SHP77 (cell line): ENCODE measurements at places on chromosomes 11 and 22.

DNA sequence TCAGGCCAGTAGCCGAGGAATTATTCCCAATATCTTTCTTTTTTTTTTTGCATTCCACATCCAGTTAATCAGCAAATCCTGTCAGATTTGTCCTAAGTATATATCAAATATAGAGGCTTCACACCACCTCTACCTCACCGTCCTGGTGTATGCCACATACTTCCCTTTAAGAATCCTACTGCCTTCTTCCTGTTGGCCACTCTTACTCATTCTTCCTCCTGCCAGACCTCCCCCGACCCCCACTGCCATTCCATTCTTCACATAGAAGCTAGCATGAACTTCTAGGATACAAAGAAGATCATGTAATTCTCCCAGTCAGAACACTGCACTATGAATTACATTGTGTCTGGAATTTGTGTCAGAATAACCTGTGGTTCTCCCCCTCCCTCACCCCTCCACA is 89.5 kb downstream of the TRIM44 start:
- DNase-seq = no peak

GRCh38 chr11:119421351-119421750 is 1.6 kb downstream of the THY1 start:
- no peak for DNase-seq

DNA sequence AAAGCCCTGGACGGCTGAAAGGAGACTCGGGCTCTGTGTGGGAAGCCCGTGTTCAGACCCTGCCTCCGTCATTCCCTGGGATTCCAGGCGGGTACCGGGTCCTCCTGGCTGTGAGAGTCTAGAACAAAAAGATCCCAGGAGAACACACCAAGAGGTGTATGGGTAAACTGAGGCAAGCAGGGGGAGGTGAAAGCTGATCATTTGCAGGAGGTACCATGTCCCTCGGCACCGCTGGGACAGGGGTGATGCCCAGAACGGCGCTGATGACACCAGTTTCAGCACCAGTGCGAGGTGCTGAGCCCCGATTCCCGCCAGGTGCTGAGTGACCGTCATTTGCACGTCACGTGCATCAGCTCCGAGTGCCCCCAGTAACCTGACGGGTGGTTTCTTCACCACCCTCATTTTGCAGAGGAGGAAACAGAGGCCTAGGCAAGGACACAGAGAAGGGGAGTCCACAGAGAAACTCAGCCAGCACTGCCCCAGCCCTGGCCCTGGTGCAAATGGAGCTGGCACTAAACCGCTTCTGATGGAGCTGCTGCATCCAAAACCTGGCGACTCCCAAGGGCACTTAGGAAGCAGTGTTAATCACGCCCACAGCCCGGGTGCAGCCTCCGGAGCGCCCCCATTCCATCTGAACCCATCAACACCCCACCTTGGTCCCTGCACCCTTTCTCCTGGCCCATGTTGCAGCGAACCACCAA is 16.8 kb downstream of the MACROD1 start:
- DNase-seq = no peak

- no peak for DNase-seq
Observed at GRCh38 chr11:128761339-128761738, 67.5 kb downstream of the FLI1 start.

DNA sequence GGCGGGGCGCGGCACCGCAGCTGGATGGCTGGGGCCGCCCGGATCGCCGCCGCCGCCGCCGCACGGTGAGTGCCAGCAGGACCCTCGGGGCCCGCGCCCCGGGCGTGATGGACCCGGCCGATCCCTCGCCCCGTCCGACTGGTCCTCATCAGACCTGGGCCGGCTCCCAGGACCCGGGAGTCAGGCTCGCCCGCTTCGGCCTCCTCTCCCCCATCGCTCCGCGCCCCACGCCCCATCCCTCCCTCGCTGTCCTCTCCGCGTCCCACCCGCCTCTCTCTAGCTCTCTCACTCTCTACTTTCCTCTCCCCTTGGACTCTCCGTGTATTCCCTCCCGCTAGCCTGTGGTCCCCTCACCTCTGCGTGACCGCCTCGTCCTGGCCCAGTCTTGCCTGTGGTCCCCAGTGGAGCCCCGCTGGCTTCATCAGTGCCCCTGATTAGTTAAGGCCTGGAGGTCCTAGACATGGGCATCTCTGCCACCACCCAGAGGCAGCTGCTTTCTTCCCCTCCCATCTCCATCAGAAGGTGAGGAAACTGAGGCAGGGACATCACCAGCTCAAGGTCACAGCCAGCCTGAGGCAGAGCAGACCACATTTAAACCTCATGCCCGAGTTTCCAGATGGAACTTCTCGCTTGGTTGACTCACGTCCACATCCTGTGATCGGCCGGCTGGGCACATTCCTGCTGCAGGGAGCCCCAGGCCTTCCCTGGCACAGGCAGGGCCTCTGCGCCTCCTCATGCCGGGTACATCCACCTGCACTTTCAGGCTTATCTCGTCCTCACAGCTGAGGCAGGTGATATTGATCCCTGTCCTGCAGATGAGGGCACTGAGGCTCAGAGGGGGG is 429 bp downstream of the SLC39A13 start:
- no peak for DNase-seq

DNA sequence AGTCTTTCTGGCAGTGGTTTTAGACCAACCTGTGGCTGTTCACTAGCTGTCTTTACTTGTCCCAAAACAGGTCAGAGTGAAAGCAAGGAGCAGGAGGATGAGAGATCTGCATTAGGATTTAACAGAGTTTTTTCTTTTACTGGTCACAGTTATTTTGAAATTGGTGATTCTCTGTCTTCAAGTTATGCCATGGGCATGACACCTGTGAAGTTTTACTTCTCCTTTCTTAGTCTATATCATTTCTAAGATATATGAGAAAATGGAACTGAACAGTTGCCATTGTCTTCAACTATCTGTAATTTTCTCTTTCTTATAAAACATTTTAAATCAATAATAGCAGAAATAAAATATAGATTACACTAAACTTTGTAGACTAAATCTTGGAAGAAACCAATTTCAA is 60.6 kb downstream of the TRPC6 start:
- DNase-seq = no peak

- DNase-seq = no peak
Observed at GRCh38 chr11:106619320-106619990, 398.8 kb downstream of the GUCY1A2 start.

- no peak for DNase-seq
Observed at GRCh38 chr11:2742201-2742600, 42.4 kb upstream of the KCNQ1OT1 start.

DNA sequence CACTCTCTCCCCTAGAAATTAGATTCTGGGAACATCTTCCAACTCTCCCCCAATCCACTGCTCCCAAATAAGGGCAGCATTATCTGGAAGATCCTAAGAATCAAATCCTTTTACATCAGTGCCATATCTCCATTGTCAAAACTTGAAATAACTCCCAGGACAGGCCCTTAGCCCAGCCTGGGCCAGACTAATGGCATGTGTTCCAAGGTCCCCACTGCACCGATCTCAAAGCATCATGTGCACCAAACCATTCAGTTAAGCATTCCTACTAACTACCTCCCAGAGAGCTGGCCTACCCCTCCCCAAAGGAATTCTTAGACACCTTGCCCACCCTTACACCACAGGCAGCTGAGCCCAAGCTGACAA is 44.2 kb upstream of the POU2AF1 start:
- no peak for DNase-seq

- DNase-seq = no peak
Observed at GRCh38 chr11:32821517-32821916, 8.2 kb upstream of the PRRG4 start.

DNA sequence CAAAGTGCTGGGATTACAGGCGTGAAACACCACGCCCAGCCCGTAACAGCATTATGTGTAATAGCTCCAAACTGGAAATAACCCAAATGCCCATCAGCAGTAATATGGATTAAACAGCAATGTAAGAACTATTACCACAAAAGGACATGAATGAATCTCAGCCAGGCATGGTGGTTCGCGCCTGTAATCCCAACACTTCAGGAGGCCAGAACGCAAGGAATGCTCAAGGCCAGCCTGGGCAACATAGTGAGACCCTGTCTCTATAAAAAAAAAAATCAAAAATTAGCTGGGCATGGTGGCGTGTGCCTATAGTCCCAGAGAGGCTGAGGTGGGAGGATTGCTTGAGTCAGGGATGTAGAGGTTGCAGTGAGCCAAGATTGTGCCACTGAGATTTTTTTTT is 3.1 kb upstream of the DPF2 start:
- DNase-seq = no peak

DNA sequence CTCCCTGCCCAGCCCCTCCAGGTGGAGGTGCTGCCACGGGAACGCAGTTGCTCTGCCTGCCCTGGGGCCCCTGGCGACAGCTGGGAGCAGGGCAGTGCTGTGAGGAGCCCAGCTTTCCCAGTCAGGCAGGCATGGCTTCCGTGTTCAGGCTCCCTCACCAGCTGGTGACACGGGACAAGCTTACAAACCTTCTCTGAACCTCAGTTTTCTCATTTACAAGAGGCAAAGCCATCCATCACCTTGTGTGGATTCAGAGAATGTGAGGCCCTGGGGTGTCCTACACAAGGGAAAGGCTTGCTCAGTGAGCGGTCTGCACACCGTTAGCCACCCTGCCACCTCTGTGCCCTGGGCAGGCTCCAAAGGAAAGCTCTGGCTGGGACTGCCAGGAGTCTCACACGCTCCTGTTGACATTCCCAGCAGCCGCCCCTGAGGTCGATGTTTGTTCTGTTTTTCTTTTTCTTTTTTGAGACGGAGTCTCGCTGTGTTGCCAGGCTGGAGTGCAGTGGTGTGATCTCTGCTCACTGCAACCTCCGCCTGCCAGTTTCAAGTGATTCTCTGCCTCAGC is 23.5 kb downstream of the SUN2 start:
- DNase-seq = no peak

DNA sequence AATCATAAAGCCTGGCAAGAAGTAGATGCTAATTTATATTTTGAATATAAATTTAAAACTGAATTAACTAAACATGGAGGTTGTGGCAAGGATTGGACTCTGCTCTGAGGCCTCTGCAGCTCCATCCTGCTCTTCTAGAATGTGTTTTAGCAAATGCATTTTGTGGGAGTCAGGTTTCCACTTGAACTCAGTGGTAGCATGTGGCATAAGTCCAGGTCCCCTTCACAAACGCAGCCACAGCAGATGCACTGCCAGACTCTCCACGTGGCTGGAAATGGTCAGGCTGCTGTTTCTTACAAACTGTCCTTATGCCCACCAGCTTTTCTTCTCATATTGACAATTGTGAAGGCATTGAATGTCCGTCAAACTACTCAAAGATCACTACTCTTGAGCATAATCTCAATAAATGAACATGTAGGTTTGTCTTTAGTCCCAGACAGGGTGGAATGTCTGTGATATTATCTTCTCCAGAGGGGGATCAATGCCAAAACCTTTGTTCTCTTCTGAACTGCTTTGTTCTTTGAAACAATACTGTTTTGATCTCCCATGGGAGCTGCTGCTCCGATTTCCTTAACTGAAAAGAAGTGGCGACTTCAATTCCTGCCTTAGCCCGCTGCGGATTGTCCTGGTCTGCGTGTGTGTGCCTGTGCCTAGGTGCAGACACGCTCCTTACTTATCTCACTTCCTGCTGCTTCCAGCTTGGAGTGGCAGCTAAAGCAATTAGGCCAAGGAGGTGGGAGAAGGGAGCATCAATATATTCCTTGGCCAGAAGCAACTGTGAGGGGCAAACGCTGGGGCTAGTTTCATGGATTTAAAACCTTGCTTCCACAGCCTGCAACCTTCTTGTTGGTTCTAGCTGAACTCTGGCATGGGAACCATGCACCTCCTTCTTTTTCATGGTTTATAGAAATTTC is 24.2 kb downstream of the EIF4G2 start:
- peak; percentile 5 for DNase-seq

GRCh38 chr22:49152127-49152938 is 675.3 kb downstream of the BRD1 start:
- no peak for DNase-seq

DNA sequence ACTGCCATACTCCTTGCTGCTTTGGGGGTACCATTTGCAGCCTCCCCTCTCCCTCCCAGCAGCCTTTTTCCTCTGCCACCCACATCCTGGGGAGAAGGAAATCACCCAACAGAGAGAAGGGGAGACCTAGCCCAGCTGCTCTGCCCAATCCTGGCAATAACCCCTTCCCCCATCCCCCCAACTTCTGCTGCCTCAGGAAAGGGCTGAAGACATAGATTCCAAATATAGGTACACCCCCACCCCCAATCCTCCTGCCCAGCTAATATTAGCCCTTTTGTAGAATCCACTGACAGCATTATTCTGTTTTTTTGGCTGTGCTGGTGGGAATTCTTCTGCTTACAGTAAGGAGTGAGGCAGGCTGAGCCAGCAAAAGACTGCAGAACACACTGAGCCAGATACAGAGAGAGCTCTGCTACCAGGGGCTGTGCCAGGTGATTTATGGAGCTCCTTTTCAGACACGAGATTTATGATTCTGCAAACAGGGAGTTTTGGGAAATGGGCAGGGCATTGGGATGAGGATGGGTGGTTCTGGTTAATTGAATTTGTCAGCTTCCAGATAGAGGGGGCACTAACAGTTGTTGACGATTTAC is 164.0 kb downstream of the TENM4 start:
- DNase-seq = no peak

DNA sequence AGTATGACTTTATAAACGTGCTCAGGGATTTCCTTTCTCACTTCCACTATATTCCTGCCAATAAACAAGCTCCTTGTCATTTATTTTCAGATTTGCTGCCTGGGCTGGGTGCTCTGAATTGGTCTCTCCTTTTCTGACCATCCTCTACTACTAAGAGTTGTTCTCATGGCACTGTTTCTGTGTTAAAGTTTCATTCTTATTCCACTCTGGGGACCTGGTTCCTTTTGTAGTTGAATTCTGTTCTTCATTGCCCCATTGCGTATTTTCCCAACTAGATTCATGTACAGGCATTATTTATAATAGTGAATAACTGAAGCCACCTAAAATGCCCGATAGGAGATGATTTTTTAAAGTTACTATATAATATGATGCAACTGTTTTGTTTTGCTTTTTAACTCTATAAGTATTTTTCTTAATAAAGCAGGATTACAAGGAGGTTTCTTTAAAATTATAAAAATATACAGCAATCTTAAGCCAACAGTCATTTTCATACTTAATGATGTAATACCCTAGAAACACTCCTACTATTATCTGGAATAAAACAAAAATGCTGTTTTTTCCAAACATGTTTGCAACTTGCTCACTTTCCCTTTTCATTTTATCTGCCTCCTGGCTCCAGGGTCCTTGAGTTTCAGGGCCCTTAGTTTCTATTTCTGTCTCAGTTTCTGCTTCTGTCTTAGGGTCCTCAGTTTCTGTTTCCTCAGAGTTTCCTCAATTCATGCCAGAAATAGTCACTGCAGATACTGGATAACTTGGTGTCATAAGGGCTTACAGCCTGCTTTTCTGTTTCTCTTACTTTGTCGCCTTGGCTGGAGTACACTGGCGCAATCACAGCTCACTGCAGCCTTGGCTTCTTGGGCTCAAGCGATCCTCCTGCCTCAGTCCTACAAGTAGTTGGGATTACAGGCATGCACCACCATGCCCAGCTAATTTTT is 9.8 kb upstream of the FUT4 start:
- no peak for DNase-seq

DNA sequence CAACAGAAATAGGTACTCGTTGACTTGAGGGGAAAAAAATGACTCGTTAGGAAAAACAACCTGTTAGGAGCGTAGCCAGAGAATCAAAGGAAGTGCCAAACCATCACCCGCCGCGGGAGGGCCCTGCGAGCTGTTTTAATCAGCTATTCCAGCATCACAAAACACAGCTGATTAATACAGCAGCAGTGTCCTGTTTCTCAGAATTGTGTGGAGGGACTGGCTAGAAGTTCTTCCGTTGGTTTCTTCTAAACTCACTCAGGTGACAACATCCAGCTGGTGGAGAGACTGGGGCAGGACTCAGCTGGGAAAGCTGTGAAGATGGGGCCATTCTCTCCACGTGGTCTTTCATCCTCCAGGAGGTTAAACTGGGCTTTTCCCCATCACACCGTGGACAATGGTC is 28.0 kb downstream of the HSPA8 start:
- no peak for DNase-seq

- DNase-seq = no peak
Observed at GRCh38 chr11:6476571-6476970, 2.8 kb upstream of the TRIM3 start.
